ENCODE measurements at places on chromosomes 12 and 14.

- no peak for DNase-seq
Measured at GRCh38 chr12:1505576-1505975, 88.8 kb downstream of the FBXL14 start.

DNA sequence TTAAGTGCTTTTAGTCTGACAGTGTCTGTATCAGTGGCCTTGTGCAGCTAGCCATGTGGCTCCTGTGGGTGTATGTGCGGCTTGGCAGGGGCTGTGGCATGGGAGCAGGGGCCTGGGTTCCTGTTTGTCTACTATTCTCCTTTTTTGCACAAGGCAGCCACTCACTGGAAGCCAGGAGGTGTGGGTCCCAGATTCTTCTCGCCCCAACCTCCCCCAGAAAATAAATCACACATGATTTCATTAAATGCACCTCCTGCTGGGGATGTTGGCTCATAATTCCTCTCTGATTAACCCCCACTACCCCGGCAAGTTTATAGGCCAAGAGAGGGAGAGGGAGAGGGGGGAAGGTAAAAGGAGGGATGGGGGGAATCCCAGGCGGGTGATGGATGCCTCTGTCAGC lies 17.6 kb downstream of the CALCOCO1 start:
- DNase-seq = no peak

DNA sequence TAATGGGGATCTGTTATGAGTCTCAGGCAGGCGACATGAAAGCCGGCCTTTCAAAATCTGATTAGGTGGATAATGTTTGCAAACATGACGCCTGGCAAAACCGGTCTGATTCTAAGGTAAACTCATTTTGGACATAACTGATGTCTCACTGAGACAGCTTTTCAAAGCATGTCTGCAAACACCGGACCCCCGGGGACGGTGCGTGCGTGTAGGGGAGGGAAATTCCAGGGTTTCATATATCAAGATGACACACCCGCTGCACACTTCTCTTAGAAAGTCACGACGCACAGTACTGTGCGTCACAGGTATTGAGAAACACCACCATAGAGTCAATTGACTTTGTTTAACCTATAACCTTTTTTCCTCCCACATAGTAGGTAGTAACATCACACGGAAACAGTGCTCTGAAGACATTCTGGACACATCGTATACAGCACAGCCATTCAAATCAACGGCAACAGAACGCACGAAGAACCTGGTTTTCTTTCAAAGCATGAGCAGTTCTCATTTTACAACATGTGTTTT lies 43.9 kb upstream of the TESC start:
- DNase-seq = no peak

- DNase-seq = no peak
Measured at GRCh38 chr14:53190938-53191337, 37.8 kb upstream of the DDHD1 start.

- DNase-seq = no peak
Measured at GRCh38 chr14:64645220-64645892, 58.9 kb upstream of the PLEKHG3 start.

- DNase-seq = no peak
Measured at GRCh38 chr12:49767333-49767732, 26.0 kb downstream of the TMBIM6 start.
